Effector memory CD4-positive, alpha-beta T cell (primary cell): ENCODE measurements at places on chromosomes 11 and 22.

DNA sequence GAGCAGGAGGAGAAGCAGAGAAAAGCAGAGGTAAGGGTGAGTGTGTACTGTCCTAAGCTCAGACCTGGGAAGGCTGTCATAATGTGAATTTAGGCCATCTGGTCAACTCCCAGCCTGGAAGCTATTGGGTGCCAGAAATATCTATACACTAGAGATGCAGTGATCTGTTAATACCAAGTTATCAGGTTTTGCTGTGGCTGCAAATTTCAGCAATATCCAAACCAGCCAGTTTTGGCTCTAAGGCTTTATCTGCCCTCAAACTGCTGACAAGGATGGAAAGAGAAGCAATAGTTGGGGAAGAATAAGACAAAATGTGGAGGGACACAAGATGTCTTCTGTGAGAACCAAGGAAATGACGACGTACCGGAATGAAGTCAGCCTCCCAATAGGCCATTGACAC lies 62.9 kb downstream of the CYB5R2 start:
- no peaks in the 10 kb centered on the region for H3K36me3 ChIP-seq
- DNase-seq = no peak
- H3K27ac ChIP-seq = no peak overlapping the region
- no peaks in the 10 kb centered on the region for H3K27me3 ChIP-seq
- H3K4me1 ChIP-seq = no peaks in the 10 kb centered on the region

- no peaks in the 10 kb centered on the region for H3K4me1 ChIP-seq
- no peak for DNase-seq
- H3K36me3 ChIP-seq = no peaks in the 10 kb centered on the region
- H3K27me3 ChIP-seq = no peaks in the 10 kb centered on the region
- no peak overlapping the region for H3K4me3 ChIP-seq
- H3K27ac ChIP-seq = no peak overlapping the region
These were observed 138.9 kb downstream of the LUZP2 start for GRCh38 chr11:24635588-24636290.

GRCh38 chr11:22177186-22177585 lies 15.7 kb upstream of the ANO5 start:
- H3K36me3 ChIP-seq = no peaks in the 10 kb centered on the region
- no peaks in the 10 kb centered on the region for H3K4me1 ChIP-seq

- H3K27ac ChIP-seq = no peak overlapping the region
- no peak overlapping the region for H3K4me3 ChIP-seq
- H3K36me3 ChIP-seq = no peaks in the 10 kb centered on the region
- H3K4me1 ChIP-seq = no peaks in the 10 kb centered on the region
- H3K27me3 ChIP-seq = no peaks in the 10 kb centered on the region
- no peak for DNase-seq
These were observed 1458.6 kb upstream of the TENM4 start for GRCh38 chr11:80899381-80899780.
